C1 segment of cervical spinal cord (tissue), 14 donors: ENCODE measurements at places on chromosomes 3 and 15.

DNA sequence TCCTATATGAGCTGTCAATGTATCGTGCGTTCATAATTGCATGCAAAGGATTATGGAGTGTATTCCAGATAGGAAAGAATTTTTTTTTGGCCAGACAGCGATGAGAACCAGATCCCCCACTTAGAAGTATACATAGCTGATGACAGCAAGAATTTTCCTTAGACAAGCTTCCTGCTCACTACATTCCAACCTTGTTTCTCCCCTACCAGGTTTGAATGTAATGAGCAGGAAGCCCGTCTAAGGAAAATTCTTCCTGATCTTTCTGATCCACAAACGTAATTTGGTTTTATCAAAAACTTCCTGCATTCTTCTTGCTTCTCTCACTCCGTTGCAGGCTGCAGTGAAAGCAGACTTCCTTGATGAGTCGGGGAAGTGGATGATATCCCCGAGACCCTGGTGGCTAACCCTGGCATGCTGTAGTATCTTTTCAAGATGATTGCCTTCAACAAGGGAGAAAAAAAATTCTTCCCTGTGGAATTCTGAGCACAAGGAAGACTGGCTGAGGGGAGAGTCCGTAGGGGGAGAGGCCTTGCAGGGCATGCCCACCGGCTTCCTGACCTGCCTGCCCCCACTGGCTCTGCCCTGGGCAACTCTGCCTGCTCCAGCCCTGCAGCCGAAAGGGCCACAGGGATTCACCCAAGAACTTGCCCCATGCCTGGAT is 243.1 kb downstream of the TLE3 start:
- DNase-seq: no peak

GRCh38 chr15:47470983-47471382 is 246.3 kb upstream of the SEMA6D start:
- DNase-seq: no peak

DNA sequence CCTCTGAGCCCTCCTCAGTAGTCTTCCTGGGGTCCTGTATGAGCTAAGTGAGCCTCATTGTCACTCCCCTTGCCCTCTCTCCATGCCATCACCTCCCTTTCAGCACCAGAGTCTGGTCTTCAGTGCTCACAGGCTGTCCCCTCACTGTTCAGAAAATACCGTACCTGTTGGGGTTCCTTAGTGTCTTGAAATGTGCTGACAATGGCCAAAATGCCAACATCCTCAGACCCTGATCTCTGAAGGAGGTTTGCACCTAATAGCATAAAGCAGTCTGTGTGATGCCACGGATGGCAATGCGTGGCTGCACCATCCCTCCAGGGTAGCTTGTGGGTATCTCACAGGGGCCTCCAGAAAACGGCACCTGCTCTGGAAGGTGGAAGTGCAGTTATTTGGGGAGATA is 301.0 kb upstream of the TLE3 start:
- DNase-seq: no peak

DNA sequence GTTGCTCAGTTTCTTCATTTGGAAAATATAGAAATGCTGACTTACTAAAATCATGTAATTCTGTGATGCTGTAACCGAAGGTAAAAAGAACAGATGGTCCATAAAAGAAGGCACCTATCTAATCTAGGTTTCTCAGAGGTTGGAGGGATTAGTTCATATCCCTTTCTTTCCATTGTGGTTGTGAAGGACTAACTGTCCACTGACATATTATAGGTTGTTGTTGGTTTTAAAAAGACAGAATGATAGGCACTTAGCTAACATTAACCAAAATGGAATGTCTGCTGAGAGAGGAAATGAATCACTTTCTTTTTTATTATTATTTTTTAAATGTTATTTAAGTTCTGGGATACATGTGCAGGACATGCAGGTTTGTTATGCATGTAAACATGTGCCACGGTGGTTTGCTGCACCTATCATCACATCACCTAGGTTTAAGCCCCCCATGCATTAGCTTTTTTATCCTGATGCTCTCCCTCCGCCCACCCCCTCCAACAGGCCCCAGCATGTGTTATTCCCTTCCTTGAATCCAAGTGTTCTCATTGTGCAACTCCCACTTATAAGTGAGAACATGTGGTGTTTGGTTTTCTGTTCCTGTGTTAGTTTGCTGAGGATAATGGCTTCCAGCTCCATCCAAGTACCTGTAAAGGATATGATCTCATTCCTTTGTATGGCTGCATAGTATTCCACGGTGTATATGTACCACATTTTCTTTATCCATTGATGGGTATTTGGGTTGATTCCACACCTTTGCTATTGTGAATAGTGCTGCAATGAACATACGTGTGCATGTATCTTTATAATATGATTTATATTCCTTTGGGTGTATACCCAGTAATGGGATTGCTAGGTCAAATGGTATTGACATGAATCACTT is 45.8 kb downstream of the ALDH1A2 start:
- no peak for DNase-seq
